ENCODE measurements at places on chromosomes 2 and 18.
A peak's percentile ranks its signal among the peaks of the same experiment; 100 is the strongest.

- DNase-seq = no peak
These were observed 187.7 kb upstream of the CXCR4 start for GRCh38 chr2:136305517-136306192.

DNA sequence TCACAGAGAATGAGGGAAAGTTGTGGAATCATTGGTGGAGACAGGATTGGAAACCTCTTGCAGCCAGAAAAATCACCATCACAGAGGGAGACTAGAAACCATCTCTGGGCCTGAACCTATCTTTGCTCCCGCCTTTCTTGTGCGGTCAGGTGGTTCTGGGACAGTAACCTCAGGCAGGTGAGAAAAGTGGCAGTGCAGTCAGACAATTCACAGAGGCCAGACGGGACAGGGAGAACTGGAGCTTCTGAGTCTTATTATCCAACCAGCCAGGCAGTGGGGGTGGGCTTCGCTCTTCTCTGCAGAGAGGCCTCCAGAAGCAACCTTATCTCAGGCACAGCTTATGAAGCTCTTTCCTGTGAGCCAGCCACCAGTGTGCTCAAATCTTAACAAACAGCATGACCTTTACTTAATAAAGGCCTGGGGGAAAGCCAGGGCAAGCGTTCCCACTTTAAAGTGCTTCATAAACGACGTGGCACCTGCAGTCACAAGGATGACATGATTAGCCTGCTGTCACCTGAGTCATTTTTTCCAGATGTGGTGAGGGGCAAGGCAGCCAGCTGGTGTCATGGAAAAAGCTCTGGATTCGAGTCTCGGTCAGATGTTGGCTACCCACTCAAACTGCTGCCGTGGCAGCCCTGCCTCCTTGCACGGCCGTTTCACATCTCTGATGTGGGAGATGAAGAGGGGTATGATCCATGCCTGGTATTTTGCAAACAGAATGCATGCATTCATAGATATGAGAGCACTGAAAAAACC lies 109.7 kb downstream of the B3GNT2 start:
- DNase-seq = no peak

DNA sequence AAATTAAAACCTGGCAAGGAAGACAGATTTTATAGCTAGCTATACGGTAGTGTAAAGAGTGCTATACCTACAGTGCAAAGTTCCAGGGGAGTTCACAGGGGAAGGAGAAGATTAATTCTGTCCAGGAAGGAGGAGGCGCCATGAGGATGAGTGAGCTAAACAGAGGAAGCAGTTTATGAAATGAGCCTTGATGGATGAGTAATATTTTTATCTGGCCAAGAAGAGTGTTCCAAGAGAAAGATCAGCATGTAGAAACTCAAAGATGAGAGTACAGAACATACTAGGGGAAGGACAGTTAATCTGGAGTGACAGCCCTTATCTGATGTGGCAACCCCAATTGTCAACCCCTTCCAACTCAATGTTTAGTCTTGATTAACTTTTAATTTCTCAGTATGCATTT lies 54.8 kb downstream of the CDH20 start:
- no peak for DNase-seq

- DNase-seq = no peak
These were observed 291.3 kb downstream of the BCL11A start for GRCh38 chr2:60262178-60262577.

- DNase-seq = no peak
These were observed 214.1 kb downstream of the HDAC4 start for GRCh38 chr2:239186516-239187357.

- no peak for DNase-seq
These were observed 15.3 kb downstream of the LAPTM4A start for GRCh38 chr2:20035955-20036666.

- DNase-seq = no peak
These were observed 63.9 kb upstream of the CCDC195 start for GRCh38 chr2:224780106-224780505.

DNA sequence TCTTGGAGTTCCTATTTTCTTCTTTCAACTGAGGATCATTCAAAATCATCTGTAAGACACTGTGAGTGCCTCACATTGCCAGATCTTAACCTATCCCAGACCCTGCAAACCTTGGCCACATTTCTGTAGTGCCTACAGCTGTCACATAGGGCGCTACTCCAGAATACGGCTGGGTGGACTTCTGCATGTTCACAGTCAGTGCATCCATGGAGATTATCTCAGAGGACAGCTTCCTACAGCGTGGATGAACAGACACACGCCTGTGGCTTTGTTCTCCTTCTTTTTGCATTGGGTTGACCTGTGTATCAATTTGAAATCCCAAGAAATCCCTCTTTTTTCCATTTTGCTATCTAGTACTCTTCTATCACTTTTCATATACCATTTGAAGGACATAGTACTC lies 1.9 kb upstream of the KLHL29 start:
- no peak for DNase-seq

- peak; percentile 56 for DNase-seq
These were observed 24.9 kb downstream of the BIN1 start for GRCh38 chr2:127081826-127082633.

DNA sequence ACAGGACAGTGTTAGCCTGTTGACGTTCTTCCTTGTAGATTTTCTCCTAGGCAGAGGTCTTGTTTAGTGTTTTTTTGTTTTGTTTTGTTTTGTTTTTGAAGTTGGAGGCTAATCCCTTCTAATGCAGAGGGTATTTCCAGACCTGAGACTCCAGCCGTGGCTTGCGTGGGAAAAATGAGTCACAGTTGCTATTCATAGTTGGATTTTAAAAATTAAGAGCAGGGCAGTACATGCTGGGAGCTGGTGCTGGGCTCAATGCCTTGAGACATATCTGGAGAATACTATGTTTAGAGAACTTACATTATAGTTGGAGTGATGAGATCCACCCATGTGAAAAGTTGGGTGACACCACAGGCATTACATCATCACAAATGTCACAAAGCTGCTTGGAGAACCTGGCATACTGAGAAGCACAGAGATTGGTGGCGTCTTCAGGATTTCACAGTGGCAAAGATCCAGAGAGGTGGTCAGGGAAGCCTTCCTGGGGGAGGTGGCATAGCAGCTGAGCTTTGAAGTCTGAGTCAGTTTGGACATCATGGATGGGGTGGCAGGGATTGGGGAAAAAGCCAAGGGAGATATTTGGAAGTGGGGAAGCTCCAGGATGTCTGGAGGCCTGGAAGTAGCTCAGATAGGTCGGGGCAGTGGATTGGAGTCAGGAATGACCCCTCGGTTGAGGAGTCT lies 249.4 kb downstream of the LOXHD1 start:
- DNase-seq = peak; percentile 27

DNA sequence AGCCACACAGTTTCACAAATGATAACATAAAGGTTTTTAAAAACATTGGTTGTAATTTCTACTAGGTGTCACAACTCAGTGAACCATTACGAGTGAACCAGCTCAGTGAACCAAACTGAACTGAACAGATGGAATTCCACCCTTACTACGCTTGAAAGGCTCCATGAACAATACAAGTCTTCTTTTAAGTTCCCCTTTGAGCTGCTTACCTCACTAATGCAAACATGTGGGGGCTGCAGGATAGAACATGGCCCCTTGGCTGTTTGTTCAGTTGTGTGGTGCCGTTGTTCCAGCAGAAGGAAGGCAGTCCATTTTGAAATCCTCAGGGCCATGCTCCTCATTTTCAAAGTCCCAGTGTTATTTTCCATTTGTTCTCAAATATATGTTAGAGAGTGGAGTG lies 30.7 kb upstream of the KLHL14 start:
- no peak for DNase-seq

DNA sequence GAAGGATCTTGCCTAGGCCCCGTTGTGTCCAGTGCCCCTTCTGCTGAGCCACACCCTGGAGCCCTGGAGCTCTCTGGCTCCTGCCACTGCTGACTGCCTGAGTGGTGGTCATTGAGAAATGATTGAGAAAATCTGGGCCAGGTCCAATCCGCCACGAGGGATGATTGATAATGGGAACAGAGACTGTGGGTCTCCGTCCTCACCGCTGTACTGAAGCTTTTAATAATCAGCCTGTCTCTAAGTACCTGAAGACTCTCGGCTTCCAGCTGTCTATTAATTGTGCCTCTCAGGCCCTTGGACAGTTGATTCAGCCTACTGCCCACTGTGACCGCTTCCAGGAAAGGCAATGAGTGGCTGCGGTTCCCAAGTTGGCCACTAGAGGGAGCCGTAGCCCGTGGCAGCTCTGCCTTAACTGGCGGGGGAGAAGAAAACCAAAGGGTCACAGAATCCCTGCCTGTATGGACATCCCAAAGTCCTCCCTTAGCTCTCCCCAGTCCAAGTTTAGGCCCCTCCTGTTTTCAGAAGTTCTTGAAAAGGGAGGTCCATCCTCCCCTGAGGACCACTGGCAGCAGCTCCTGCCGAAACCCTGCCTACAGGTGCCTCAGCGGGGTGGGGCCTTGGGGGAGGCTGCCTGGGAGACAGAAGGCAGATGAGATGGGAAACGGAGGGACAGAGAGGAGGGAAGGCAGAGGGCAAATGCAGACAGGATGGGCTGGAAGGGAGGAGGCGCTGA lies 213.6 kb downstream of the TNS1 start:
- DNase-seq = peak; percentile 50

DNA sequence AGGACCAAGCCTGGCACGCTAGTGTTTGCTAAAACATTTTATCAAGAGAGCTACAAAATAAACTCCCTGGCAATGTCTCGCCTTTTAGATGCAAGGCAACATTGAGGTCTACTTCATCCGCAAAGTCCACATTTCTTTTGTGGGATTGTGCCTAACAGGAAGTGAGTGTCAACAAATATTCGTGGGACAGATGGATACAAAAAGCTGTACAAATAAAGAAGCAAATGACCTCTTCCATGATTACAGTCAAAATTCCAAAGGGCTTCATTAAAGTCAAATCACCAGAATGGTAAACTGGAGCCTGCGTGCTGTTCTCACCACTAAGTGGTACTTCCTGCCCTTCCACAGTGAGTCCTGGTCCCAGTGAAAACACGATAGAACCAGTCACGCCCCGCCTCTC lies 40.4 kb downstream of the L3MBTL4 start:
- no peak for DNase-seq

- DNase-seq = peak; percentile 60
These were observed 274.8 kb upstream of the TRIB2 start for GRCh38 chr2:12441750-12442475.

DNA sequence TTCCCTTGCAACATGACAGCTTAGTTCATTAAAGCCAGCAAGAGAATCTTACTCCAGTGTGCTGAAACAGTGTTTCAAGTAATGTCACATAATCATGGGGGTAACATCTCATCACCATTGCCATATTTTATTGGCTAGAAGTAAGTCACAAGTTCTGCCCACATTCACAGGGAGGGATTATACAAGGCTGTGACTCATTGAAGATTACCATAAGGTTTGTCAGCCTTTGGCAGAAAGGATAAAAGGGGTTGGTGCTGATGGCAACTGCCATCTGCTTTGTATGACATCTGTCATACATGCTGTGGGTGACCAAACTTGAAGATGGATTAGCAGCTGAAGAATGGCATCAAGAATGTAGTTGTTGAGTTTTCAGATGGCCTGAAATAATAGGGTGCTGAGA lies 61.2 kb downstream of the KCNE4 start:
- peak; percentile 53 for DNase-seq

DNA sequence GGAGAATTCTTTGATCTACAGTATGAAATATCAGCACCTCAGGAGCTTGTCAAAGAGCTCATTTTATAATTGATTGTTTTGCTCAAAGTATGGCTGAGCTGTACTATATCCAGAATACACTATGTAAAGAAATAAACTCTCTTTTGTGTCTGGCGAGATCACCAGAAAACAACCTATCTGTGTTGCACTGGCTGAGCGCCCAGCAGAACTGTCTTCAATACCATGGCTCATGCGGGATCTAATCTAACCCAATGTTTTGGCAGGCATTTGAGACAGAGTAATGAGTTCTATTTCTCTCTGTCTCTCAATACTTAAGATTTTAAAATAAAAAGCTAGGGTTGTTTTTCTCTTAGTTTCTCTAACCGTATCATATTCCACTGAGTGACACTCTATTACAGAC lies 192.4 kb downstream of the L3MBTL4 start:
- DNase-seq = no peak

GRCh38 chr18:75063615-75064512 lies 145.1 kb downstream of the PTGR3 start:
- no peak for DNase-seq

DNA sequence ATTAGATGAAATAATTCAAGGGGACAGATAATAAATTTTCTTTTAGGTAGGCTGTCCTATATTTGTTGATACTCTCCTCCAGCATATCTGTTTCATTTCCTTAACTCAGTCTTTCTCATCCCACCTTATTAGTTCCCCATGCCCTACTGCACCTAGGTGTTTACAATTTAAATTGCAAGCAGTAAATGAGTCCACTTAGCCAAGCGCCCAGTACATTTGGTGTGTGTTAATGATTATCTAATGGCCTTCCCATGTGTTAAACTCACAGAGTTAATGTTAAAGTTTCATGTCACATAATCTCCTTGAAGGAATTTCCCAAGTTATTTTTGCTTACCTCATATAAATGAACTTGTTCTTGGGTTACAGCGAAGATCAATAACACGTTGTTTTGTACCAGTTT lies 31.2 kb downstream of the ITGB6 start:
- DNase-seq = no peak

GRCh38 chr2:233338046-233338445 lies 16.2 kb upstream of the DGKD start:
- DNase-seq = peak; percentile 51

- no peak for DNase-seq
These were observed 8.6 kb upstream of the NEU2 start for GRCh38 chr2:233023761-233024410.

- DNase-seq = no peak
These were observed 2062.3 kb upstream of the CELF4 start for GRCh38 chr18:39627936-39628335.

DNA sequence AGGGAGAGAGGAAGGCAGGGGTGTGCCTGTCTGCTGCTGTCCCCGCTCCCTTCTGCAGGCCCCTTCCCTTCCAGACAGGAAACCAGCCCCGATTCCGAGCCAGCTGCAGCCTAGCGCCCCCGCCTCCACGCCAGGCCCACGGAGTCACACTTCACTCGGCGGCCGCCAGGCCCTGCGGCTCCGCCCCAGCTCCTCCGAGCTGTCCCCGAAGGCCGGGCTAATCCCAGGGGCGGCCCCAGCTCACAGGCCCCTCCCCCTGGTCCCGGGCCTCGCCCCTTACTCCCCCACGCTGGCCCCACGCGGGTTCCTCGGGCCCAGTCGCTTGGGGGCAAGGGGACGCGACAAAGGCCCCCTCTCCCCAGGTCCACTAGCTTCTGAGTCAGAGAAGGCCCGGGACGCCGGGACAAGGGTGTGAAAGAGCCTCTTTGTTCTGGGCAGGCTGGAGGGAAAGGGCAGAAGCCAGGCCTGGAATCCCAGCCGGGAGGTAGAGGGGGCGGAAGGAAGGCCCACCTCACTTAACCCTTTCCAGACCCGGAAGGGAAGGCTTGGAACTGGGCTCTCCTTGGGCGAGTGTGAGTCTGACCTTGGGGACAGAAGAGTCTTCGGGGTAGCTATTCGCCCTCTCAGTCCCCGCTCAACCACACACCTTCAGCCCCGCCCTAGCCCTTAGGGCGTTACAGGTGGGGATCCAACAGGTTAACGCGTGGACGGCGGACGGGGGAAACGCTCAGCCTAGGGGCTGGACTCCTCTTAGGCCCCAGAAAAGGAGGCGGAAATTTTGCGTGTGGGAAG lies 1.2 kb downstream of the RTKN start:
- DNase-seq = peak; percentile 87
